ENCODE measurements at places on chromosomes 6 and 20.

- no peak for DNase-seq
Measured at GRCh38 chr6:113654396-113654795, 202.7 kb upstream of the MARCKS start.

GRCh38 chr6:94350833-94351232 lies 931.5 kb upstream of the EPHA7 start:
- DNase-seq: no peak

GRCh38 chr20:6828794-6829423 lies 61.4 kb downstream of the BMP2 start:
- DNase-seq: peak; percentile 5

DNA sequence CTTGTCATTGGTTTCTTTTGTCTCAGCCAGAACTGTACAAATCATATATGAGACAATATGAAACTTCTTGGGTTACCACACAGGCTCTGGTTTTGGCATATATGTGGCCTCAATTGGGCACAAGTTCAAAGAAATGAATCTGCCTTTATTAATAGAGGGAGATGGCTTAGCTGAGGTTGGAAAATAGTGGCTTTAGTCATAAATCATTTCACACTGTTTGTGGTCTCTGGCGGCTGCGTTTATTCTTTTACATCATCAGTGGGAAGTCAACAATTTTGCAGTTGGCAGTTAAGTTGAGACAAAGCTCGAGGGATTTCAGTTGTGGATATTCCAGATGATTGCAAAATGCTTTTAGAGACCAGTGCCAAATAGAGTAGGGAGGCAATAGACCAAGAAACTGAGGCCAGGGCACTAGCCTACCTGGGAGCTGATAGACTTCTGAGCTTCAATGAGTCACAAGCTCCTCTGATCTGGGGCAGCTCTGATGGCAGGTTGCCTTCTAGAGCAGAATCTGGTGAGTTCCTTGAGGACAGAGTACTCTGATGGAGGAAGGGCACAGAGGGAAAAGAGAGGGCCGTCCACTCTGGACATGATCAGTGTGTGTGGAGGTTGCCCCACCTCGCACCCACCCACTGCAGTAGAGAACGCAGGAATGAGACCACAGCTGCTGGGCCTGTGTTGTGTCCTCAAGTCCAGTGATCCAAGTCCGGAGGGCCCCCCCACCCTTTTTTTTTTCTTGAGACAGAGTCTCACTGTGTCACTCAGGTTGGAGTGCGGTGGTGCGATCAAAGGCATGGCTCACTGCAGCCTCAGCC lies 73.5 kb downstream of the ARMC2 start:
- no peak for DNase-seq

DNA sequence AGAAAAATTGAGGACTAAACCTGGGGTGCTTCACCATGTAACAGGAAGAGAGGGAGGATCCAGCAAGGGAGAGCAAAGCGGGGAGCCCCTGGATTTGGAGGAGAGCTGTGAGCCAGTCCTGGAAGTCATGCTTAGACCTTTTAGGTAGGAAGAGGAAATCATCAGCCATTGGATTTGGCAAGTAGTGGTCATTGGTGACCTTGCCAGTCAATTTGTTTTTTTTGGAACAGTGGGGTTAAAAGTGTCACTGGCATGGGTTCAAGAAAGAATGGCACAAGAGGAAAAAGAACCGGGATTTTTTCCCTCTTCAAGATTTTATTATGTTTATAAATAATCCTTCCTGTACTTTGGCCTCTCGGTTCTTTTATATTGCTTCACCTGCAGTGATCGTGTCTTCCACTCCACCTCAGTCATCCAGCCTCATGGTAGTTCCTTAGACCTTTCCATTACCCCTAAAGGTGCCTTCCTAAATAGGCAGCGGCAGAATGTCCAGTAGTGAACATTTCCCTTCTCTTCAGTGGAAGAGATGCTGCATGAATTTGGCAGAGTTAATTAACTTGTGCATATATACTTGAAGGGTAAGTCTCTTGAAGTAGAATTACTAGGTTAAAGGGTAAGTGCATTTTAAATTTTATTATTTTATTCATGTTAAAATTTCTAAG lies 124.7 kb downstream of the QKI start:
- no peak for DNase-seq

GRCh38 chr6:63349401-63349800 lies 29.6 kb upstream of the LGSN start:
- no peak for DNase-seq

DNA sequence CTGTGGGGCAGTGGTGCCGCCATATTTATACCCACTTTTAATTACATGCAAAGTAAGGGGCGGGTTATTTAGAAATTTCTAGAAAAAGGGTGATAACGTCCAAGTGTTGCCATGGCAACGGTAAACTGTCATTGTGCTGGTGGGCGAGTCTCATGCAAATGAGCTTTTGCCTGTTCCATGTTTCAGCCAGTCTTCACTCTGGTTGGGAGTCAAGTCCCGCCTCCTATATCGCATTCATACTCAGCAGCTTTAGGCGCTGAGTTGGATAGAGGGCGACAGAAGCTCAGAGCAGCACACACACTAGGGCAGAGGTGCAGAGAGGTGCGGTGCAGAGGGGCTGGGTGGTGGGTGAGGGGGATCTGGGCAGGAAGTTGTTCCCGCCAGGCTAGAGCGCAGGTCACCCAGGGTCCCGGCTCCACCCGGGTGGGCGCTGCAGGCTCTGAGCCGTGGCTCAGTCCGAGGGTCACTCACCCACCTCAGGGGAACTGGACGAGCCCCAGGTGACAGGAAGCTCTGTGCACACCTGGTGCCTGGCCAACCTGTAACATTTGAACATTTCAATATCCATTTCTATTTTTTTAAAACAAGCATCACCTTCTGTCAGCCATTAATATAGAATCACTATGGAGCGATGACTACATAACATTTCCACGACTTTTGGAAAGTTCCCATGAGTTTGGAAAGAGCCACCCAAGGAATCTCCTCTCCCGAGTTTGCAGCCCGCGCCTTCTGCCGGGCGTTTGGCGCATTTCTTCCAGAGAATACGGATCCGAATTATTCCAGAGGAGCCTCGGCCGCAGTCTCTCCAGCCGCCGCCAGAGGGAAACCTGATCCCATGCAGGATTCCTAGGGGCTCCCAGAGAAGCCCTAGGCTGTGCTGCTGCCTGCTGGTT lies 89.1 kb upstream of the PHACTR3 start:
- DNase-seq: no peak

DNA sequence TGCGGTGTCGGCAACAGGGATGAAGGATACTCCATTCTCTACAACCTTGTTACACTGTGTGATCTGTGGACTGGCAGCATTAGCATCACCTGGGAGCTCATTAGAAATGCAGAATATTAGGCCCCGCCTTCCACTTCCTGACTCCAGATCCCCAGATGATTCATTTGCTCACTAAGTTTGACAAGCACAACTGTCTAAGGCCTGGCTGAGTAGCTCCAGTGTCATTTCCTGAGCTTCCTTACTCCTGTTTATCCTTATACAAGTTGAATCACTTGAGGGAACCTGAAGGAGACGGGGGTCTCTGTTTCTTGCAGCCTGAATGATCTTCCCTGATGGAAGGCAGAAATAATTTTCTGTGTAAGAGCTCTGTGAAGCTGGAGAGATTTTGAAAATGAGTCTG lies 32.7 kb upstream of the PROKR2 start:
- DNase-seq: no peak

DNA sequence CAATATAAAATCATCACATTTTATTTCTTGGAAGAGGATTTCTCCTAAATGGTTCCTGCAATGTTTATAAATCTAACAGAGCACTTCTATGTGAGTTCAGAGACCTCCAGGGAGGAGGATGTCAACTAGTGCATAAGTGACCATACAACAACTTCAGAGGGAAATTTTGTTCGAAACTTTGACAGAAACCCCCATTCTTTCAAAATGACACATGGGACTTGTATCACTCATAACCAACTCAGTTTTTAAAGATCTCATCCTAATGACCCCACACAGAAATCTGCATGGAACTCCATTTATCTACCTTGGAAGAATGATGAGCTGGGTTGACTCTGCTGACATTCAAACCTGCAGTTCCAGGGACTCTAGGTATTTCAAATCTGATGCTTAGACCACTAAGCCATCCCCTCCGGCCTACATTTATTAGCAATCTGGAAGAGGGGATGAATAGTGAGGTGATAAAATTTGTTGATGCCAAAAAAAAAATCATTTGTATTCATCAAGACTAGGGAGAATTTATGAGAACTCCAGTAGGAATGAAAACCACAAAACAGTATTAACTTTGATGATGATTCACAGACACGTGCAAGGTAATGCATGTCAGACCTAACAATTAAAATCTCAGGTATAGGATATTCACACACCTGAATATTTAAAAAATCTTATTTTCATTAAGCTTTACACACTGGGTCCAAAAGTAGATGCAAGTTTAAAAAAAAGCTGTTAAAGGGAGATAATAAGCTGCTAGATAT lies 153.0 kb downstream of the REV3L start:
- DNase-seq: no peak

- no peak for DNase-seq
Measured at GRCh38 chr6:53573299-53573698, 28.4 kb upstream of the GCLC start.

DNA sequence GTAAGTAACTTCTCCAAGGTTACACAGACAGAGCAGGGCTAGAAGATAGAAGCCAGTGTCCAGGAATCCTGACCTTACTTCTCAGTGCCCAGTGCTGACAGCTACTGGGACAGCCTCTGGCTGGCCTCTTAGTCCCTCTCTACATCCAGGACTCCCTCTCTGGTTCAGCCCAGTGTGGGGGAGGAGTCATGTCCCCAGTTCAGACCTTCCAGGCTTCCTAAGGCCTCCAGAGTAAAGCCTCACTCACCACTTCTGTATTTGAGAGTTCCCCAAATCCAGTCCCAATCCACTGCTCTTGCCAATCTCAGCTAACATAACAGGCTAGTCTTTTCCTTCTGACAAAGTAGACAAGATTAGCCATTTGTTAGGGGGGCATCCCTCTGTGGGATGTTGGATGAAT lies 36.9 kb upstream of the EPB41L1 start:
- DNase-seq: no peak

GRCh38 chr6:155913816-155914215 lies 458.2 kb upstream of the NOX3 start:
- no peak for DNase-seq

DNA sequence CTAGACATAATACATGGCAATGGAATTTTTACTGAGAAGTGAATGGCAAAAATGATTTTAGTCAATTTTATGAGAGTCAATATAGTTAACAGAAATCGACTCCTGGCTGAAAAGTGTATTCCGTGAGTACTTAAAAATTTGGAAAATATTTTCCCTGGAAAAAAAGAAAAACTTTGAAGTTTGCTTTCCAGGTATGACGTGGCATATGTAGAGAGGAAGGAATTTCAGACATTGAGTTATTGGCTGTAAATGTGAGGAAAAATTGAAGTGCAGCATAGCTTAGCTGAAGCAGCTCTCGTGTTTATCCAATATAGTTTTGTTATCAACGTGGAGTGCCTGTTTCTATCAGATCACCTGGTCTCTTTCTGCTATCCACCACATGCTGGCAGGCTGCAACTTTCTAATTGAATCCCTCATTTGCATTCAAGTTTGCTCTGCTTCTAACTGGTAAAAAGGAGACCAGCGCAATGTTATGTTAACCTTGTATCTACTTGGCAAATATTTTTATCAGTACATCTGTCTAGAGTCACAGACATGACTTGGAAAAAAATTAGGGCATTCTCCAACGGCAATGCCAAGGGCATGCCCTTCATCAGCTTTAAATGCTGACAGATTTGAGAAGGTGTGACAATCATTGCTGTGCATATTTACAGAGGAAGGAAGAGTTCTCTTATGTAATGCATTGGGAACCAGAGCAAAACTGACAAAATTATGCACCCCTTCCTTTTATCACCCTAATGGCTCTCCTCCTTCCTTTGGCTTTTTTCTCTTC lies 1102.8 kb upstream of the FLRT3 start:
- DNase-seq: no peak

GRCh38 chr6:37723016-37723415 lies 25.3 kb upstream of the MDGA1 start:
- no peak for DNase-seq

DNA sequence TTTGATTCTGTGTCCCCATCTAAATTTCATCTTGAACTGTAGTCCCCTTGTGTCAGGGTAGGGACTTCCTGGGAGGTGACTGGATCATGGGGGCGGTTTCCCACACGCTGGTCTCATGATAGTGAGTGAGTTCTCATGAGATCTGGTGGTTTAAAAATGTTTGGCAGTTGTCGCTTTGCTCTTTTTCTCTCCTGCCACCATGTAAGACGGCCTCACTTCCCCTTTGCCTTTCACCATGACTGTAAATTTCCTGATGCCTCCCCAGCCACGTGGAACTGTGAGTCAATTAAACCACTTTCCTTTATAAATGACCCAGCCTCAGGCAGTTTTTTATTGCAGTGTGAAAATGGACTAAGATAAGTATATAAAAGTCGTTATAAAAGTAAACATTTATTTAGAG lies 80.5 kb upstream of the SGK1 start:
- DNase-seq: no peak

- DNase-seq: no peak
Measured at GRCh38 chr20:63051911-63052310, 45.1 kb upstream of the BHLHE23 start.

GRCh38 chr6:158545043-158545966 lies 14.6 kb upstream of the TMEM181 start:
- no peak for DNase-seq

GRCh38 chr6:155267411-155267810 lies 3.6 kb downstream of the CLDN20 start:
- no peak for DNase-seq

DNA sequence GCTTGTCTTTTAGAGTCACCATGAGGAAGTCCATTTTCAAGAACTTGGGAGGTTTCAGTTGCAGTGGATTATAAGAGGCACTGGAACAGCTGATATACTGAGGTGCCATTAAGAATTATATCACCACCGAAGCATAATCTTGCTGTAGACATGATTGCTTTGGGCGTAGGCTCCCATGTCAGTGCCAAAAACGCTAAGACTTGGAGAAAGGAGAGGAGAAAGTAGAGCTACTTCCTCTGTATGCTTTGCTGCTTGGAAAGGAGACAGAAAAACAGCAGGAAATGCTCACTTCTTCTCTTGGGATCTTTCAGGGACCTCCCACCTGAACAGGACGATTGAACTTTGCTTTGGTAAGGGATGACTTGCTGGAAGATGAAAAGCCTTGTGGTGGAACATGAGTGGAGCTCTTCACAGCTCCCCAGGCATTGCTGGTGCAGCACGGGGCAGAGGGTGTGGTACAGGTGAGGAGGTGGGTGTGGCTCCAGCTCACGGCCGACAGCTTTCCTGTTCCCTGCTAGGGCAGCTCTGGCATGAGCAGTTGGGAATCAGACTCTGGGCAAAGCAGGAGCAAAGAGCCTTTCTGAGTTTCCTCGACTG lies 190.4 kb upstream of the JAG1 start:
- DNase-seq: no peak

DNA sequence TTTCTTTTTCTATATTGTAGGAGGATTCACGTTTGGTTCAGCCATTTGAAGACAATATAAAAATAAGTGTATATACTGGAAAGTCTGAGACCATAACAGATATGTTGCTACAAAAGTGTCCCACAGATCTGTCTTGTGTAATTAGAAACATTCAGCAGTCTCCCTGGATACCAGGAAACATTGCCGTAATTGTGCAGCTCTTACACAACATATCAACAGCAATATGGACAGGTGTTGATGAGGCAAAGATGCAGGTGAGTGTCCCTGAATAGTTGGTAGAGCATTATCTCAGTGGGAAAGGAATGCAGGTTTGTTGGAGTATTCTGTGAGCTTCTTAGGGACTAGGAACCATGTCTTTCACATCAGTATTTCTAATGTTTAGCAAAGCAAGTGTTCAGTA lies 18.3 kb upstream of the ADGRF4 start:
- DNase-seq: no peak
